A172 (cell line): ENCODE measurements at places on chromosomes 7 and 10. TPM values are rescaled to one million over a fixed set of nuclear protein-coding genes. Genes with fewer than 3 reads are reported as not detected.

The GPR37 gene
- 1.3 and 3.2 TPM in 2 replicates for total RNA-seq

The TMEM270 gene
- total RNA-seq, result 0.52 and 1.7 TPM in 2 replicates

The RET gene
- 0.38 and 5.3 TPM in 2 replicates for total RNA-seq

The TMEM225B gene
- not detected in 2 replicates for total RNA-seq

The VSTM4 gene
- 2.4 and 2.6 TPM in 2 replicates for total RNA-seq

The OR2F2 gene
- not detected in 2 replicates for total RNA-seq

The NUTM2D gene
- 0.36 and 0.98 TPM in 2 replicates for total RNA-seq

The FGFBP3 gene
- total RNA-seq, result 0.38 TPM in 2 replicates

The PRSS37 gene
- not detected in 2 replicates for total RNA-seq

The ZWINT gene
- 135 and 170 TPM in 2 replicates for total RNA-seq

The SLK gene
- total RNA-seq, result 47.9 and 61.5 TPM in 2 replicates

The TRPV5 gene
- 0.22 TPM in 1 of 2 replicates, not detected in the other for total RNA-seq

The KCNH2 gene
- 1.7 and 3.5 TPM in 2 replicates for total RNA-seq

The CHST3 gene
- 57.0 and 59.0 TPM in 2 replicates for total RNA-seq

The VWA2 gene
- 0.14 TPM in 1 of 2 replicates, not detected in the other for total RNA-seq

The DMBT1 gene
- not detected in 2 replicates for total RNA-seq

The PPP1R17 gene
- total RNA-seq, result not detected in 2 replicates

The PPP1R3A gene
- total RNA-seq, result not detected in 2 replicates

The ORAI2 gene
- 67.6 and 77.9 TPM in 2 replicates for total RNA-seq

The SUGCT gene
- total RNA-seq, result 3.3 and 4.6 TPM in 2 replicates

The C10orf62 gene
- 0.38 TPM in 1 of 2 replicates, not detected in the other for total RNA-seq

The SLC29A4 gene
- total RNA-seq, result 20.9 and 23.1 TPM in 2 replicates

The SLC29A3 gene
- total RNA-seq, result 0.72 and 1.9 TPM in 2 replicates

The SEMA3E gene
- 0.29 and 3.6 TPM in 2 replicates for total RNA-seq

The NFE2L3 gene
- 104 and 110 TPM in 2 replicates for total RNA-seq

The KLLN gene
- 0.41 and 0.43 TPM in 2 replicates for total RNA-seq

The ASB15 gene
- not detected in 2 replicates for total RNA-seq

The DGKI gene
- total RNA-seq, result 0.29 and 1.1 TPM in 2 replicates

The HIF1AN gene
- 6.2 and 10.1 TPM in 2 replicates for total RNA-seq

The LRRC17 gene
- total RNA-seq, result 843 and 845 TPM in 2 replicates

The ITIH5 gene
- 0.09 and 0.14 TPM in 2 replicates for total RNA-seq

The CYP3A4 gene
- total RNA-seq, result not detected in 2 replicates

The SAMD9L gene
- 28.4 and 37.7 TPM in 2 replicates for total RNA-seq

The GRID2IP gene
- total RNA-seq, result 0.03 and 0.22 TPM in 2 replicates
